ENCODE measurements at places on chromosomes 3 and 15.
A peak's percentile ranks its signal among the peaks of the same experiment; 100 is the strongest.

DNA sequence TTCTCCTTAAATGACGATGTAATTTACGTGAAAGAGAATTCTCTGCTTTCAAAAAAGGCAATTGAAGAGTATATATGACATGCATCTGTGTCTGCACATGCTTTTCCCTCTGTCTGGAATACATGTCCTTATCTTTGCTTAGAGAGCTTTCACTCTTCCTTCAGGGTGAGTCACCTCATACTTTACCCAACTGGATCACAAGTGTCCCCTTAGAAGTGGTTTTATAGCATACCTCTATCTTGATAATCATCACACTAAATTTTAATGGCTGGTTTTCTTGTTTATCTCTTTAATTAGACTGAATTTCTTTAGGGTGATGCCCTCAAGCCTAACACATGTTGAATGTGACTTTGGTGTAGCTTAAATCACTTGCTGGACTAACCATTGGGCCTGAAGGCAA lies 178.9 kb downstream of the SV2B start:
- no peak for DNase-seq

- DNase-seq, result no peak
Measured at GRCh38 chr3:185549122-185549521, 3.3 kb downstream of the LIPH start.

DNA sequence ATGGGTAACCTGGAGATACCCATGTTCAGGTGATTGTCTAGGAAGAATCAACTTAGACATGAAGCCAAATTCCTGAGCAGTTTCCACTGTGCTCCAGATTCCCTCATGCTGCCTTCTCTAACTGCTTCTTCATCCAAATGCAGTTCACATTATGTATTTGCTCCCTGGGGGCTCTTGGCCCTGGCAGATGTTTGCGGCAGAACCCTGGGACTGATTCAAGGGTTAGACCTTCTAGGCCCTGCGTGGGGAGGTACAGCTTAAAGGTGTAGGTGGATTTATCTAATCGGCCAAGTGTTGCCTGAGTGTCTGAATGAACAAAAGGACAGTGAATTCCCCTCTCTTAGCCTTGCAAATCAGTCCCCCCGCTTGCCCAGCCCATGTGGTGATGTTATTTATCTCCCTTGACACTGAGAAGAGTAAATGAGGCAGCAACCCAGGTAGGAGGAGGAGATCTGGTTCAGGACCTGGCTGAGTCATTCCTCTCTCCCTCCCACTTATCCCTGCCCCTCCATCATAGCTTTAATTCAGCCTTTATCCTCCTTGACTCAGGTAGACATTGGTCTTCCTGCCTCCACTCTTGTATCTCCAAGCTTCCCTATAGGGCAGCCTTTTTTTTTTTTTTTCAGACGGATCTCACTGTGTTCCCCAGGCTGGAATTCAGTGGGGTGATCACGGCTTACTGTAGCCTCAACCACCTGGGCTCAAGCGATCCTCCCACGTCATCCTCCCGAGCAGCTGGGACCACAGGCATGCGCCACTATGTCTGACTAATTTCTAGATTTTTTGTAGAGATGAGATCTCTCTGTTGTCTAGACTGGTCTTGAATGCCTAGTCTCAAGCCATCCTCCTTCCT lies 54.8 kb downstream of the MAGEF1 start:
- peak; percentile 39 for DNase-seq

GRCh38 chr15:42324308-42324707 lies 35.0 kb upstream of the CAPN3 start:
- no peak for DNase-seq

- DNase-seq, result no peak
Measured at GRCh38 chr3:139016430-139017048, 4.2 kb downstream of the PRR23B start.

DNA sequence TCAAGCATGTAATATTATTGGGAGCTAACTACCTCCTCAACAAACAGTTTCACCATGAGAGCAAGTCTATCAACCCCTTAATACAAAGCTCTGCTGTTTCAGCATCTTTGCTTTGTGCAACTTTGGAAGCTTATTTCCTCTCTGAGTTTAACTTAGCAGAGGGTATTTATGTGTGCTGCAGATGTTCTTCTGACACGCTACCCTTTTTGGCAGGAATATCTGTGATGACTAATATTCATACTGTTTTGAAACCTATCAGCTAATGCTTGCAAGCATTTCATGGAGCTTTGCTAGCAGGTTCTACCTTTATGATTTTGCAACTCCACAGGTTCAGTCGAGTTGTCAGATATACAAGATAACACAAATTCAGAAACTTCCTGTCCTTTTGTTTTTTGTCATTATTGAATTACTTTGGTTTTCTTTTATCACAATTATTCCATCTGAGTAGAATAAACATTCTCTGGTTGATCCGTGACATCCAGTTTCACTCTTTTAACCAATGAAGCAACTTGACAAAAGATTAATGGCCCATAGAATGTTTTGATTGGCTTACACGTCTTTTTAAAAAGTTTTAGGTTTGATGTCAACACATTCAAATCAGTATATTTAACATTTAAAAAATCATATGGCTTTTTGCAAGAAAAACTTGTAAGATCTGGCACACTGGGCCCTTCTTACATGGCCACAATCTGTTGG lies 1.7 kb upstream of the SLC9A9 start:
- no peak for DNase-seq

- peak; percentile 53 for DNase-seq
Measured at GRCh38 chr3:122794779-122795673, at the start of gene SLC49A4. SLC49A4 (plus strand) TSS chr3:122795069; CDS start chr3:122795193, 124 bp downstream.

- DNase-seq, result no peak
Measured at GRCh38 chr3:72299321-72299802, 514.4 kb upstream of the PROK2 start.

DNA sequence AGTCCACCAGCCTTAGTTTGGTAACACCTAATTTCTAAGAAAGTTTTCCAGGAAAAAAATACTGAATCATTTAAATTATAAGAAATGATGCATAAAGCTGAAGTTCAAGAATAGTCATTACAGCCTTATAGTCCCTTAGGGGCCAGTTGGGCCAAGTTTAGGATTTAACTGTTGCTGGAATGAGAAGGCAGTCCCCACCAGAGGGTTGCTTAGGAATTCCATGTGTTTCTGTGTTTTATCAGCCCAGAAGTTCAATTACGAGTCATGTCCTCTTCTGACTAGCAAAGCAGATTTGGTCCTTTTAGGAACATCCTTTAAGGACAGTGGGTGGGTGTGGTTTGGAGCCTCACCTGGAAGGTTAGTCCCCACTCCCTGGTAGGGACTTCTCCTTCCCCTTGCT lies 57.0 kb upstream of the NR2E3 start:
- no peak for DNase-seq

- DNase-seq, result no peak
Measured at GRCh38 chr3:123841476-123842238, 42.5 kb downstream of the MYLK start.

GRCh38 chr15:40034186-40034946 lies 4.6 kb downstream of the SRP14 start:
- no peak for DNase-seq

- no peak for DNase-seq
Measured at GRCh38 chr3:128318275-128318941, 148.3 kb downstream of the DNAJB8 start.

DNA sequence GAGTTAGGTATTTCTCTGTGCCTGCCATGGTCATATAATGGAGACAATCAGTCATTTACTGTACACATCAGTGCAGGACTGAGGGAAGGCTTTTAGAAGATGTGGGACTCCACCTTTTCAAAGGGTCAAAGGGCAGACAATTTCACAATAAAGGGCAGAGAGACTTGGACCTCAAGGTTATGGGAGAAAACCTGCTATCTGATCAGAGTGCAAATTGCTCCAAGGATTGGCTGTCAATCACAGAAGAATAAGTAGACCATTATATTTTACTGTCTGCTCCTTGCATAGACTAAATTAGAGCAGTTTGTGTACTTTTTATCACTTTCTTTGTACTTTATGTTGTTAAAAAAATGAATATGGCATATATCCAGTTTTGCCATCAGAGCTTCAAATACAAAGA lies 314.9 kb upstream of the ATP11B start:
- DNase-seq, result no peak

GRCh38 chr3:9501226-9501625 lies 52.4 kb downstream of the LHFPL4 start:
- DNase-seq, result no peak

DNA sequence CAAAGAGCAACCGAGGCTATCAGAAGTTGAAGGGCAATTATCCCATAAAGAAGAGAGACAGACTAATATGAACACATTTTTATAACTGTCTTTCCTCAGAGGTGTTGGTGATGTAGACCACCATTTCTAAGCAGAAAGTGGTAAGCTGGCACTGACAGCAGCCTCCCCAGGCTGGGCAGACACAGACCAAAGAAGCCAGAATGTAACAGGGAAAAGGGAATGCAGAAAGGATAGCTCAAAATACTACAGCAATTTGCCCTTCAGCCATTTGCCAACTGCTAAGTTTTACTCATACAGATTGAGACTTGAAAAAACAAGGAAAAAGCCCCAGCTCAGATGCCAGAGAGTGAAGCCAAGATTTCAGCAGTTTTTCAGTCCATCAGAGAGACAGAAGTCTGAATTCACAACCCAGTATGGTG lies 73.5 kb upstream of the ABI3BP start:
- no peak for DNase-seq

- DNase-seq, result no peak
Measured at GRCh38 chr15:34496207-34496995, 58.8 kb upstream of the GOLGA8A start.

DNA sequence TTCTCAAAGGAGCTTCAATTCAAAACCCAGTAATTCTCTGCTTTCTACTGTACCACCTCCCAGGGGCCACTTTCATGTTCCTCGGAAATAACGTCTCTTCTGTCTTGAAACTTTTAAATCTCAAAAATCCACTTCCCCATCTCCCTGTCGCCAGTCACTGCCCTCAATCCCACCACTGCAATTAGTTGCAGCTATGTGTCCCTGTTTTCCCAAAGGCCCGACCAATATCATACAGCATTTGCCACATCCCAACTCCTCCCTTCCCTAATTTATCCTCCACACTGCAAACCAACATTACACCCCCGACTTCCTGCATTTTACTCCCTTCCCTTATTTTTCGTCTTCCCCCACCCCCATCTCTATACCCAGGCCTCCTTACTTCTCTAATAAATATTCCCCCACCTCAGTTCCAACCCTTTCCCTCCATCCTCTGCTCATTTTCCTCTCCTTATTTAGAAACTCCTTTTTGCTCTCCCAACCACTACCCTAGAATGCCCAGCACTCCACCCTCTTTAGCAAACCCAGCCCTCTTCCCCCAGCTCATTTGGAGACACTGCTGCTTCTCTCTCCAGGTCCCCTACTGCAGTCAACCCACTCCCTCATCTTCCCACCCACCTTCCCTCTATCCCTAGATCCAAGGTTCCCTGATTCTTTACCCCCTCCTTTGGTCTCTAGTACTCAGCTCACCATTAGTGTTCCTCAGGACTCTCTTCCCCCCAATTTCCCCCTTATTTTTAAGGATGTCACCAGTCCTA lies 1.1 kb downstream of the NPTN start:
- DNase-seq, result no peak

- DNase-seq, result no peak
Measured at GRCh38 chr15:43511012-43511885, 6.2 kb upstream of the MAP1A start.

DNA sequence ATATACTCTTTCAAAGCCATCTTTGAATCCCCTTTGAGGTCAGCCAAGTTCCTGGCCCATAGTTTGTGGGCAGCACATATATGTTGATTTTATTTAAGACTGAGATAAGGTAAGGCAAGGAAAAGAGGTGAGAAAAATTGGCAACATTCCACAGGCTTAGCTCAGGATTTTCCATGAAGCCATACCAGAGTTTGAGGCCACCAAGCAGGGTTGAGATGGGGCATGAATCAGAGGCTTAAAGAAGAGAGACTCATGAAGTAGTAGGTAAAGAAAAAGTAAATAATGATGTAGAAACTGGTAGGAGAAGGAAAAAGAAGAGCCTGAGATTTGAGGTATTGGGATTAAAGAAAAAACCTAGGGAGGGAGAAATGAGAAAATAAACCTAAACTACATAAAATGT lies 89.2 kb downstream of the MYO5A start:
- DNase-seq, result no peak

- DNase-seq, result no peak
Measured at GRCh38 chr15:40846841-40847222, 3.0 kb downstream of the SPINT1 start.

DNA sequence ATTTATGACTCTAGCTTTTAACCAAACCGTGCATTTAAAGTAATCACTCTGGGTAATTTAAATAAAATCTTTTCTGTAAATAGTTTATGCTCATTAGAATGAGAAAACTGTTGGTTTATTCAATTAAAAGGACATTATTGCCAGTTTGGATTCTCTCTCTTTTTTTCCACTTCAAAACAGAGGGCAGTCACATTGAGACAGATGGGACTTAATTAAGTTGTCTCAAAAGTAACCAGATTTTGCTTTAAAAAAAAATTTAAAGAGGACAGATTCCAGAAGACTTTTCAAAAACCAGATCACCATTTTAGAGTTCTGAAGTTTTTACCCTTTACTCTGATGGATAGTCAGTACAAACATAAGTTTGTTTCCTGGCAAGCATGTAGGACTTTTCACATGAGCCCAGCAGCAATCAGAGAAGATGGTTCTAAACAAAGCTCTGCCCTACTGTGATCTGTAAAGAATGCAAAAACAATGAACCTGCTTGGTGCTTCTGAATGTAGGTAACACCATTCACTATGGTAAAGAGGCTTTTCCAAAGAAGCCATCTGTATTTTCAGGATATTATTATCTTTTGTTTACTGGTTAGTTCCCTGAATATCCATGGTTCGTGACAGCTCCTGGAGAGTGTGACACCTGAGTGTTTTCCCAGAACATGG lies 136.2 kb downstream of the LRTM1 start:
- DNase-seq, result no peak

- DNase-seq, result no peak
Measured at GRCh38 chr3:23981136-23981535, 36.0 kb downstream of the NR1D2 start.

GRCh38 chr3:197746209-197746608 lies 3.5 kb upstream of the FYTTD1 start:
- no peak for DNase-seq

- no peak for DNase-seq
Measured at GRCh38 chr3:100402891-100403290, 1.6 kb downstream of the LNP1 start.

GRCh38 chr15:93217343-93217742 lies 128.3 kb upstream of the RGMA start:
- DNase-seq, result no peak

DNA sequence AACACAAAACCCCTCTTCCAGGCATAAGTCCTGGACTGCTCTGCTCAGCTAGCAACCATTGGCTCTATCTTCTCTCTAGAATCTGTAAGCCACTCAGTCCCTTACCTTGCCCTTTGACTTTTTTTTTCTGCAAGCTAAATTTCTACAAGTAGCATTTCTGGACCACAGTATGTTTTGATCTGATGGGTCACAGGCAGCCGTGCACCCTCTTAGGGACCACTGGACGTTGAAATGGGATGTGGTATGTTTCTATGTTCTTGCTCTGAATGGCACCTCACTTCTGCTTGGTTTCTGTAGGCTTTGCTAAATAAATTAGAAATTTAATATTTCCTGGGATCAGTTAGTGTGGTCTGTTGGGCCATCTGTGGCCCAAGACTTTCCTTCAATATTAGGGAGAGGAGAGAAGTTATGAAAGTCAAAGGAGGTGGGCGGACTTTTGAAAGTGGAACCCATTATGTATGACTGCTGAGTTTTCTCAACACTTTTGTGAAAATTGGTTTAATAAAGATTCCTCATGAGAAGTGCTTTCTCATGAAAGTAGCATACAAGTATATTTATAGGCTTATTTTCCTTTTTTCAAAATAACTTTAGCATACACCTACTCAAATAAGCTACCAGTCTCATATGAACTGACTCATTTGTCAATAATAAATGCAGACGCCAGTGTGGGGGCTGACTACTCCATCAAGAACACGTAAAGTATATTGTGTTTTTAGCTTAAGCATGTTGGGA lies 18.4 kb upstream of the TIPARP start:
- no peak for DNase-seq

GRCh38 chr3:24493746-24494617 lies 668 bp downstream of the THRB start:
- DNase-seq, result no peak
